Stimulated activated CD4-positive, alpha-beta T cell treated with anti-CD3 and anti-CD28 coated beads, TNF-alpha, amount 100 ng/mL, for 1 hour (primary cell): ENCODE measurements at places on chromosomes 7 and 10.

GRCh38 chr10:114048472-114048871 is 4.8 kb downstream of the ADRB1 start:
- DNase-seq, result no peak

DNA sequence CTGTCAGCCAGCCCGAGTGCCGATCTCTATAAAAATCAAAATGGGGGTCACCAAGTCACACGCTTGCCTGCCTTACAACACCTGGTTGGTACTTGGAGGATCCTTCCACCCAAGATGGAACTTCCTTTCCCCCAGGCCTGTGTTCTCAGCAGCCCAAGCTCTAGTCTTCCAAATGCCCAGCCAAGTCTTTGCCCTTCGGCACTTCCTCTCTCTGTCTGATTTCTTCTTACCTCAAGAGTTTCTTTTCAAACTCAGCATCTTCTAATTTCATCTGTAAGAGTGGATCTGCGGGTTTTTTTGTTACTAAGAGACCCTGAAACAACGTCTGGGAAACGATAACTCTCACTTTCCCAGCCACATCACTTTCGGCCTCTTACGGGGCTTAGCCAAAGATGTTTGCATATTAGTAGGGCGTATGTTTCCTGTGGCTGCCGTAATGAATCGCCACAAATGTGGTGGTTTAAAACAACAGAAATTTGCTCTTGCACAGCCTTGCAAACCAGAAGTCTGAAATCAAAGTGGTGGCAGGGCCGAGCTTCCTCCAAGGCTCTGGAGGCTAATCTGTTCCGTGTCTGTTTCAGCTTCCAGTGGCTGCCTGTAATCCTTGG is 219.9 kb downstream of the TCF7L2 start:
- no peak for DNase-seq

DNA sequence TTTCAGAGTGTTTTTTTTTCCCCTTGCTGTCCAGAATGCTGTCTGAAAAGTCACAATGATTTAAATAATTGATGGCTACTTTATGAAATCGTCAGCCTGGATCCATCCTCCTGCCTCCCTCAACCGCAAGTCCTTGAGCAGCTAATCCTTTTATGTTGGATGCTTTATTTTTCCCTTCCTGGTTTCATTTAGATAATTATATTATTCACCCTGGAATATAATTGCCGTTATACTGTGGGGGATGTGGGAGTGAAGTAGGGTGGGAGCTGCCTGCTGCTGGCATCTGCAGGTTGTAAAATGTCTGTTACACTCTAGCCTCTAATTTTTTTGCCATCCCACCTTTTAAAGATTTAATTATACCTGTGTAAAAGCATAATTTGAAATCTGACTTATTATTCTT is 290.5 kb upstream of the LRGUK start:
- DNase-seq, result no peak

GRCh38 chr10:102491136-102491535 is 11.4 kb downstream of the ACTR1A start:
- no peak for DNase-seq

GRCh38 chr10:80697926-80698325 is 160.2 kb downstream of the SH2D4B start:
- no peak for DNase-seq

- DNase-seq, result no peak
Measured at GRCh38 chr10:132370426-132371340, 26.3 kb upstream of the PWWP2B start.

DNA sequence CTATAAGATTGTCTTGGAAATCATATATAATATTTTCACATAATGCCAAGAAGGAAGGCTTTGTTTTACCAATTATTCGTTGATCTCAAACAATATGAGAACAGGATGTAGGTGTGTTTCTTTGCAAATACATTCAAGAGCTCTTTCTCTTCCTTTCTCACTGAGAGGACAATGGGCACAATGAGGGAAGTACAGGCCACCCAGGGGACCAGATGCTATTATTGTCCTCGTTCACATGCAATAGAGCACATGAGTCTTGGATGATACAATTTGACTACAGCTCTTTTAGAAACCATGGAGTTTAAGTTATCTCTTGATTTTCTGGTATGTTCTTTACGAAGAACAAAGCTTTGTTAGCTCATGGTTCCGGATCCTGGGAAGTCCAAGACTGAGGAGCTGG is 323.7 kb upstream of the KLF6 start:
- no peak for DNase-seq
